Kidney glomerular epithelial cell (primary cell): ENCODE measurements at places on chromosomes 2 and 18.
A peak's percentile ranks its signal among the peaks of the same experiment; 100 is the strongest.

DNA sequence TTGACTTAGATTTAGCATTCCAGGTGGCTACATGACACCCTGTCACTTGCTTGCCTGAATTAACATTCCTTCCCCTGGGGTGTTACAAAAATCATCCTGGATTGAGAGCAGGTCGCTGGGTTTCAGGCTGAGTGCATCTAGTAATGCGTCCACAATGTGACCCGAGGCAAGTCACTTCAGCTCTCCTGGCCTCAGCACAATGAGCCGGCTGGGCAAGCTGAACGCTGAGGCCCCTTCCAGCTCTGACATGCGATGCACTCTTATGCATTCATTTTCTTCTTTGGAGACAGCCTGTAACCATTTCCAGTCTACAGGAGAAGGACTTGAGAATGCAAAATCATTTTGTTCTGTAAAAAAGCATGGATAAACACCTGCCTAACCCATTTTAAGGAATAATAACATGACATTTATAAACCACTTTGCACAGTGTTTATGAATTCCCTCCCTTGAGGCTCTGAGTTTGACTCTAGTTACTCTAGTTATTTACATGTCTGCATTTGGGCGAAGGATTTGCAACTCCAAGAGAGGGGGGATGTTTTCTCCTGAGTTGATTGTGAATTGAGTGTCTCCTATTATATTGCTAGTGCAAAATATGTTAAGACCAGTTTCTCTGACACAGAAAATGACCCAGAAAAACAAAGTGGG, 63.0 kb upstream of the CPO start:
- no peak for DNase-seq

DNA sequence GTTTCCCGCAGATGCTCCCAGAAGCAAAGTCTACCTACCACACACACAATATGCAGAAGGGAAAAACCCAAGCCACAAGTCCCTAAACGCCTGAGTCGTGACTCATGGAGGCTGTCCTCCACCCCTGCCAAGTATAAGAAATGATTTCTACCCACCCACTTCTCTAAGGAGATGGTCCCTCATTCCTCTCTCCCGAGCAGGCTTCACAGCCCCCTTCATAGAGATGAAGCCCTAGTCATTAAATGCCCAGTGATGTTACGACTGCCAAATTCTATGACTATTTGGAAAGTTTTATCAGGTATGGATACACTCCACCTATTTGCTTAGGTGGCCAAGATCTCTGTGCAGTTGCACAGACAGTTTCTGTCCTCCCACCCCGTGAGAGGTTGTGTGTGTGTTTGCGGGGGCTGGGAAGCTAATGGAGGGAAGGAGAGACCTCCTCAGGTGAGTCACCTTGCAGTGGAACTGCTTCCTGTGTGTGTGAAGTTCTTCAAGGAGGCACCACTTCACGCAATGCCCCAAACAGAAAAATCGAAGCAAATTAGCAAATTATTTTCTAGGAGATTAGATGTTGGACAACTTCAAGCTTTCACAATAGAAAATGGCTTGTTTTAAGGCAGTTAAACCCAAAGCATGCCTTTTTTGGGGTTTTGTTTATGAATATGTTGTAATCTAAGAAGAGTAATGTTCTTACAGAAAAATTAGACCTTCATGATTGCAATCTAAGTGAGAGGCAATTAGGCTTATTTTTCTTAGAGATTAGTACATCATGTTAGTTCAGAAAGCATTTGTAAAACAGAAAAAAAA, 175.2 kb downstream of the TGIF1 start:
- DNase-seq = peak; percentile 97

DNA sequence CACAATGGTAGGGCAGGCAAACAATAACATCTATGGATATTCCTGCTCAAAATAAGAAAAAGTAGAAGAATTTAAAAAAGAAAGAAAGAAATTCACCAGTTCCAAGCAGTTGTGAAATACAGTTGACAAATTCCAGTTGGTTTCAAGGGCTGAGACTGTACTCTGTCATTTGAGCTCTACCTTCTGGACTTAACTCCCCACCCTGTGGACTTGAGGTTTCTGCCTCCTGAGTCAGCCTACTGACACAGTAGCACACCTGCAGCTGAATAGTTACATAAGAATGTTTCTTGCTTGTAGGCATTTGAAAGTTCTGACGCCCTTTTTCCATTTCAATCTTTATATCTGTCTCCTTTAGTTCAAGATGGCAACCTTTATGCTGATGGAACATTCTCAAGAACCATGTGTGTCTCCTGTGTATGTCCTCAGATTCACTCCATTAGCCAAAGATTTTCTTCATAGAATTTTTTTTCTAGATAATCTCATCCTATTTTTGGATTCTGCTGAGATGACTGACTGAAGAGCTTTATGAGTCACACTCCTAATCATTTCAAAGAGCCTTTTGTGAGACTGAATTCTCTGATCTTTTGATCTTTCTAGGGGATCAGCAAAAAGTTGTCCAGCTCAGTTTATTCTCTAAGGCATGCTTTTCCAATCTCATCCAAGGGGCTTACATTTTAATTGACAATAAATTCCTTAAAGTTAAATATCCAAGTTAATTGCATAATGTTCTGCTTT, 19.1 kb downstream of the NETO1 start:
- no peak for DNase-seq

DNA sequence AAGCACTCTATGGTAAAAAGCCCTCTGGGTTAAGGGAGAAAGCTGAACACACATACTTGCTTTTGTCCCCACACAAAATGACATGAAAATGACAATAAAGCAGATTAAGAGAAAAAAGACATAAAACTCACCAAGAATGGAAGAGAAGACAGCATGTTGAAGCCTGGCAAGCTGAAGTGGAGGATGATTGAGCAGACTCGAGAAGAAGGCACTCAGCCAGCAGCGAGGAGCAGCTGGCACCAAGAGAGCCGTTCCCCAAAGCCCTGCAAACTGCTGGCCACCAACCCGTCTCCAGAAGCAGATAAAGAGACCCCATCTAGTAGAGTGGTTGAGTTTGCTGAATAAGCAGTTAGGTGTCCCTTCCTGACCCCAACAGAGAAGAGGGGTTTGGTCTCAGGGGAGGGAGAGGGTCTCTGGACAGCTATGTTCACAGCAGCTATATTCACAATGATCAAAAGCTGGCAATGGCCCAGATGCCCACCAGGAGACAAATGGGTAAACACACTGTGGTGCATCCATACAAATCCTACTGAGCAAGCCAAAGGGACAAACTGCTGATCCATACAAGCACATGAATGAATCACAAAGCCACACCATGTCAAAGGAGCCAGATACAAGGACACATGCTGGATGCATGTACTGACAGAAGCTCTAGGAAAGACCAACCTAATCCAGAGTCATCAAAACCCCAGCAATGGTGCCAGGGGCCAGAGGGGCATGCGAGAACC, 36.9 kb downstream of the FAM168B start:
- no peak for DNase-seq

- DNase-seq = no peak
These were observed 114.1 kb downstream of the RND3 start for GRCh38 chr2:150373374-150373773.

GRCh38 chr2:56132138-56132537, 51.7 kb upstream of the CCDC85A start:
- DNase-seq = peak; percentile 47

DNA sequence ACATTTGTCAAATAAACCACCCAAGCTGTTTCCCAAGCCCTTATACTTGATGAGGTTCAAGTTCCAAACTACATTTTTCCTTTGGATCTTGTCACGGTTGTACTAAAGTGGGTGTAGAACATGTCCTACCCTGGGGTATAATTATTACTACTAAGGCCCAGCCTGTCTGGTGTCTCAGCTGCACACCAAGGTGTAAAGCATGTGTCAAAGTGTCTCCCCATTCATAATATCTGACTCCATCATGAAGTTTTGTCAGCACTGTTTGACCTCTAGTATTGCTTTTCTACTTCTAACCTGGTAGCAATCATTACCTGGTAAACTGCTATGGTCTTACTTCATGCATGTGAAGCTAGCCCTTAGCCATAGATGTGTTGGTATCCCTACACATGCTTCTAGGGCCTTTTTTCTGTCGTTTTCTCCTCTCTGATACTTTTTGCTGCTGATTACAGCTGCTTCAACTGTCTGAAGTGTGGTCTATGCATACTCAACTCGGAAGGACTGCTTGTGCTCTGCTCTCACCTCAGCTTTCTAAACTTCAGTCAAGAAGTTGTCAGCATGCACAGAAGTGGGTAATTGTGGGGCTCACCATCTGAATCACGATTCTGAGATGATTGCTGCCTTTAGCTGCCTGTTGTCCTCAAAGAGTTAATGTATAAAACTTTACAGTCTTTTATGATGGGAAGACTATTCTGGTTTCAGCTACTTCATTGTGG, 445.7 kb upstream of the TRIB2 start:
- no peak for DNase-seq
